ENCODE measurements at places on chromosomes 3 and 15. TPM values are rescaled to one million over a fixed set of nuclear protein-coding genes. Genes with fewer than 3 reads are reported as not detected.

LSM3 gene
- total RNA-seq, result 10.0 TPM

GREM1 gene
- total RNA-seq, result not detected

DNA sequence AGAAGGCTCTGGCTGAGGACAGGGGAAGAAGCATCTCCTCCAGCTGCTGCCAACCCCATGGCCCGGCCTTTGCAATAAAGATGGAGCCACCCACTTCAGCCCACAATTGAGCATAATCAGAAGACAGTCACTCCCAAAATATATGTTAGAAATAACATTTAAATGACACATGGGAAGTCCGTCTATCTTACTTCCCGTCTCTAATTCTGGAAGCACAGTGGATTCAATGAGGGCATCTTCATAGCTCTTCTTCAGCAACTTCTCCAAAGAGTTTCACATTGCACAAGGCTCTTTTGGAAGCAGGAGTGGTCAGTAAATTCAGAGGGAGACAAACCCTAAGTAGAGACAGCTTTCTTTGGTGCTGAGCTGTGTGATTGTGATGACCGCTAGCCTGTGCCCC is 67.0 kb upstream of the SEC61A1 start:
- H3K36me3 ChIP-seq, result no peaks in the 10 kb centered on the region
- H3K27me3 ChIP-seq, result no peaks in the 10 kb centered on the region
- no peak overlapping the region for H3K27ac ChIP-seq

- H3K36me3 ChIP-seq, result no peaks in the 10 kb centered on the region
- peaks cover 44% of the 10 kb centered on the region for H3K4me1 ChIP-seq
- no peak overlapping the region for H3K4me3 ChIP-seq
- H3K27ac ChIP-seq, result no peak overlapping the region
- DNase-seq, result no peak
Observed at GRCh38 chr15:69664572-69665571, 212.3 kb downstream of the RPLP1 start.

DNA sequence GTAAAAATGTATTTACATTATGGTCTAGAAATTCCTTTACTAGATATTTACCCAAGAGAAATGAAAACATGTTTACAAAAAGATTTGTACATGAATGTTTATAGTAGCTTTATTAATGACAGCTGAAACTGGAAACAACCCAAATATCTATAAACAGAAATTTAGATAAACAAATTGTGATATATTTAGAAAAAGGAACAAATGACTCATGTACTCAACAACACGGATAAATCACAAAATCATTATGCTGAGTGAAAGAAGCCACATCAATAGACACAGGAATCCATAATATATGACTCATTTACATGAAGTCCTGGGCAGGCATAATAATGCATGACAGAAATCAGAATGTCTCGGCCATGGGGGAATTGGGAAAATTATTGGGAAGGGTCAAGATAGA is 1020.2 kb downstream of the SQOR start:
- no peaks in the 10 kb centered on the region for H3K36me3 ChIP-seq
- H3K27ac ChIP-seq, result no peak overlapping the region
- no peak for DNase-seq
- H3K4me1 ChIP-seq, result no peaks in the 10 kb centered on the region
- H3K27me3 ChIP-seq, result no peaks in the 10 kb centered on the region
